ENCODE measurements at places on chromosomes 13 and 19. TPM values are rescaled to one million over a fixed set of nuclear protein-coding genes. Genes with fewer than 3 reads are reported as not detected.

- no peak for DNase-seq
These were observed 11.0 kb upstream of the TPT1 start for GRCh38 chr13:45352031-45352430.

DNA sequence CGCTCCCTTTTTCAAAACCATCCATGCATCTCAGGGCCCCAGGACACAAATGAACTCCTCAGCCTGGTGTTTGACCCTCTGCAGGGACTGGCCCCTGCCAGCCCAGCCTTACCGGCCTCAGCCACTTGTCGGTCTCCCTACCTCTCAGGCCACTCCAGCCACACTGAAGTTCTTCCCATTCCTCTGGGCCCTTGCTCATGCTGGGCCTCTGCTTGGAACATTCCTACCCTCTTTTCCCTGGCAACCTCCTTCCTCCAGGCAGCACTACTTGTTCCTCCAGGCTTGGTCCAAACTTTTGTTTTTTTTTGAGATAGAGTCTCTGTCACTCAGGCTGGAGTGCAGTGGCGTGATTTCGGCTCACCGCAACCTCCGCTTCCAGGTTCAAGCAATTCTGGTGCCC lies 7.6 kb upstream of the EGLN2 start:
- no peak for DNase-seq

DNA sequence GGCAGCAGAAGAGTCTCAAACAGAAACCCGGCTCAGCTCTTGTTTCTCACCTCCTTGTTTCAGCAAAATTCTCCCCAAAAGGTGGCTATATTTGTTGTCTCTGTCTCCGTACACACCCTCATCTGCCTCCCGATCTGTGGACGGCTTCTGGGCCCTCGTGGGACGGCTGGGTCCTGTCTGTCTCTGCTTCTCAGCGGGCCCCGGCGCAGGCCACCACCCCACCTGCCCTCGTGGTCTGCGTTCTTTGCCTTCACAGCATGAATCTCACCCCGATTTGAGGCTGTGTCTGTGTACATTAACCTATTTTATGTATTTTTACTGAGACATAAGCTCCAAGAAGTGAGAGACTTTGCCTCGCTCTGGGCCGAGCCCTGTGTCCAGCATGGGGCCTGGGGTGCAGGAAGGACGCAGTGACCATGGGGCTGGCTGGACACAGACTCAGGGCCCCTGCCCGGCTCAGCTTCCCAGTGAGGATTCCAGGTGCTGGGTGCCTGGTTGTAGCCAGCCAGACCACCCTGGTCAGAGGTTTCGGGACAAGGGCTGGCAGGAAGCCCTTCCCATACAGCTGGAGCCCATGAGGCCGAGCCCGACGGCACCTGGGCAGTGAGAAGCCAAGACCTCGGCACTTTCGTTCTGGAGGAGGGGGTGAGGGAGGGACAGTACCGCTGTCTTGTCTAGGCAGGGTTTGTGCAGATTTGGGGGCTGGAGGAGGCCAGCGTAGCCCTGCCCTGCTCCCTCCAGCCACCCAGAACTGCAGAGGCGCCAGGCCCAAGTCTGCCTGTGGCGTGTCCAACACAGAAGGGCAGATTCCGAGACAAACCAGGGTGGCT lies 78.5 kb upstream of the MCF2L start:
- no peak for DNase-seq

GRCh38 chr19:8578642-8579265 lies 1.5 kb upstream of the MYO1F start:
- DNase-seq, result peak; percentile 88

GRCh38 chr19:14683439-14683838 lies 6.4 kb upstream of the ZNF333 start:
- DNase-seq, result no peak

DNA sequence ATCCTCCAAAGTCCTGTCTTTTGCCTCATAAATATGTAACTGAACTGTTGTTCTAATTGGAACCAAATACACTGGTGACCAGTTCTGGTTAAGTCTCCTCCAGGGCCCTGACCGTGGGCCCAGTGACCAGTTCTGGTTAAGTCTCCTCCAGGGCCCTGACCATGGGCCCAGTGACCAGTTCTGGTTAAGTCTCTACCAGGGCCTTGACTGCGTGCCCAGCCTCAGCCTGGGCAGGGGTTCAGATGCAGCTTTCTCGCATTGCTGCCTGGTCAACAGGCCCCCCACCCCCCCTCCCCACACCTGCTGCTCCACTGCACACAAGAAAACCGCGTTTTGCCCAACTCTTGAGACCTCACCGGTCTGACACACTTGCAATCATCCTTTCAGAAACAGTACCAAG lies 3.8 kb upstream of the GRTP1 start:
- no peak for DNase-seq

DNA sequence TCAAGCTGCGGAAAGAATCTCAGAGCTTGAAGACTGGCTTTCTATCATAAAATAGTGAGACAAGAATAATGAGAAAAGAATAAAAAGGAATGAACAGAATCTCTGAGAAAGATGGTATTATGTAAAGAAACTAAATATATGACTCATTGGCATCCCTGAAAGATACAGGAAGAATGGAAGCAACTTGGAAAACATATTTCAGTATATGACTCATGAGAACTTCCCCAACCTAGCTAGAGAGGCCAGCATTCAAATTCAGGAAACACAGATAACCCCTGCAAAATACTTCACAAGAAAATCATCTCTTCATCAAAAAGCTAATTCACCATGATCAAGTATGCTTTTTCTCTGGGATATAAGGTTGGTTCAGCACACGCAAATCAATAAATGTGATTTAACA lies 2318.0 kb downstream of the PCDH9 start:
- no peak for DNase-seq

DNA sequence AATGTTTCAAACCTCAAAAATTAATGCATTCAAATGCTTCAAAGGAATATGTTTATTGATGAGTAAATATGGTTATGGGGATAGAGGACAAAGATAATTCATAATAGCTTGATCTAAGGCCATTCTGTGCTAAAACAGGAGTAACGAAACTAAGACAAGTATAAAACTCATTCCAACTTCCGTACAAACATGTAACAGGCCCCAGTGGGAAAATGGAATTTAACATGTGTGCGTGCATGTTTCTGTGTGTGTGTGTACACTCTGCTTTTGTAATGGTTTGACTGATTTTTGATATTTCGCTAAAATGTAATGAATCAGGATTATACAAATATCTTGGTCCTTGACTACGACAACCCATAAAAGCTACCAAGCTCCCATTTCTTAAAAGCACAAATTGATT lies 91.0 kb downstream of the KLF12 start:
- no peak for DNase-seq

The PROZ gene
- not detected for total RNA-seq

The UBL5 gene
- total RNA-seq, result 248 TPM

DNA sequence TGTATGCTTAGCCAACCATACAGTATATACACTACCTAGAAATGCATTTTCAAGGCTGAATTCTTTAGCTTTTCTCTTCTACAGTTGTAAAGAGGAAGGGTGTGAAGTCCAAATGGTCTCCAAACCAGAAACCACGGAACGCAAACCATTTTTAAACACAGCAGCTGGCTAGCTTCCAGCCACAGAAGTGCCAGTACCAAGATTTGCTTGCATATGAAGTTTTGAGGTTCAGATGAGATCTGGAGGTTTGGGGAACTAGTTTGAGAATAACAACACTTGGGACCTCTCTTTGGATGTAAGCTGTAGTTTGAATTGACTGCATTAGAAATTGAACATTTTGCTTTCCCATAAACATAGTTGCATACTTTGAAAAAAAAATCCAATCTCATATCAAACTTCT lies 1243.5 kb downstream of the EFNB2 start:
- no peak for DNase-seq

GRCh38 chr13:51549050-51549449 lies 35.2 kb upstream of the WDFY2 start:
- DNase-seq, result no peak

All from mesothelial cell of epicardium (in vitro differentiated cells).